ENCODE measurements at places on chromosomes 5 and 9. TPM values are rescaled to one million over a fixed set of nuclear protein-coding genes. Genes with fewer than 3 reads are reported as not detected.

The LAMC3 gene
- 0.38 TPM for total RNA-seq

DNA sequence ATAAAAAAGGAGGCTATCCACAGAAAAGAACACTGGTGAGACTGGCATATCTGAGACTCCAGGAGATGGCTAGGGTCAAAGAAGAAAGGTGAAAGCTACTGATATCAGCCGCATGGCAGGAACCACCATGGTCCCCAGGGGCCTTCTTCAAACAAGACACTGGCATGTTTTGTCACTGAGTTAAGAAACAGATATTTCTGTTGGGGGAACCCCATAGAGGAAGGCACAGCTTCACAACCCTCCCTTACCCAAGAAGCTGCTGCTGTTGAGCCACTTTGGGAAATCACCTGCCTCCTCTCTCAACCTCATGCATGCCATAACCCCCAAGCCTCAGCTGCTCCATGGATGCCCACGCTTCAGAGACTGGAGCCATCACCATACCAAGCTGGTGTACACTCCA lies 13.3 kb upstream of the BTNL3 start:
- no peak for DNase-seq

The PCDHGB4 gene
- total RNA-seq = 15.6 TPM

The PTGDS gene
- 1.7 TPM for total RNA-seq

DNA sequence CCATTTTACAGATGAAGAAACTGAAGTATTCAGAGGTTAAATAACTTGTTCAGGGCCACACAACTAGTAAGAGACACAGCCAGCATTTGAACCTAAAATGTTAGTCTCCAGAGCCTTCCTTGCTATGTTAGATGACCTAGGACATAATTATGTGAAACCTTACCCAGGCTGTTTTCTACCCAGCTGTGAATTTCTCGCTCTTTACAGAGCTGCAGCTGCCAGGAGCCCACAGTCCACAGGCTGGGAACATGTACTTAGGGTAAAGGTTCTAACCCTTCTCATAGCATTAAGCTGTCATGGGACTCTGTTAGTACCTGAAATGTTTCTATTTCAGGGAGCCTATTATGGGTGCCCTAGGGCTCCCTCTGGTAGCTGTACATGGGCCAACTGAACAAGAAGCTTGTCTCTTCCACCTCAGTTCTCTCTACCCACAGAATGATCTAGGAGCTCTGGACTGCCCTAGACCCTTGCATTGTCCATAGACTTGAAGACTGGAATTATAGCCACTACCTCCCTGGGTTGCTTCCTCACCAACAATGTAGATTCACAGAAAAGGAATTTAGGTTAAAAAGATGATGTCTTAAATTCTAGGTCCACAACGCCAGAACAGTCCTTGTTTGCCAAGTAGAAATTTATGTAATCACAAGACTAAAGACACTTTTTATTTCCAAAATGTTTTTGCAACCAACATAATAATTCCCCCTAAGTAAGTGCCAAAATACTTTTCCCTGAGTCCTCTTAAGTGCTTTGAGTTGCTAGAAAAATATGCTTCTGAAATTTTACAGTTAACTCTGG lies 262.9 kb downstream of the PIK3R1 start:
- no peak for DNase-seq

DNA sequence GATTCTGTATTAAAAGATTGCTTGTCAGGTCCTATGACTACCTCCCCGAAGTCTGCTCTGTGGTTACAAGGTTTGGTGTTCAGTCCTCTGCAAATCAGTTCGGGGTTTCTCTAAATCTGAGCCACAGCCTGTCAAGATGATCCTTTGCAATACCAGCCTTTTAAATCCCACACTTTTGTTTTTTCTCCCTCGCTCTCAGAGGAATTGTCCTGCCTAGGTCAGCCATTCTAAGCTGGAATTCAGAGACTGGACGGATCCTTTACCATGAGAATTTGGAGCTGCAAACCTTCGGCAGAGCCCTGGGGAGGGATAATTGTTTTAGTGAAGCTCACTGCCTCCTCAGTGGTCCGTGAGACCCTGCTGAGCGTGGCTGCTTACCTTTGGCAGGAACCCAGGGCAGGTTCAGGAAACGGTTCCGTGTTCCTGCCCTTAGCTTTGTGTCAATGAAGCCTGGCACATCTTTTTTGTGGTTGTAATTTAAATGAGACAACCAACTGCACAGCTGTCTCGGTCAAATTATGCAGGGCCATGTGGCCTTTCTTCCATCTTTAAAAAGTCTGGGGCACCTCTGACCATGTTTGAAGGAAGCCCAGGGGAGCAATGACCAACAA lies 47.2 kb downstream of the EBF1 start:
- no peak for DNase-seq
